ENCODE measurements at places on chromosomes 2 and 18. TPM values are rescaled to one million over a fixed set of nuclear protein-coding genes. Genes with fewer than 3 reads are reported as not detected.

Gene MEP1B
- 0.09 TPM for total RNA-seq

Gene SPP2
- not detected for total RNA-seq

- no peak overlapping the region for H3K27ac ChIP-seq
- no peaks in the 10 kb centered on the region for H3K36me3 ChIP-seq
- DNase-seq, result no peak
- peaks cover 6% of the 10 kb centered on the region for H3K27me3 ChIP-seq
These were observed 235.4 kb upstream of the FANCL start for GRCh38 chr2:58476556-58476955.

DNA sequence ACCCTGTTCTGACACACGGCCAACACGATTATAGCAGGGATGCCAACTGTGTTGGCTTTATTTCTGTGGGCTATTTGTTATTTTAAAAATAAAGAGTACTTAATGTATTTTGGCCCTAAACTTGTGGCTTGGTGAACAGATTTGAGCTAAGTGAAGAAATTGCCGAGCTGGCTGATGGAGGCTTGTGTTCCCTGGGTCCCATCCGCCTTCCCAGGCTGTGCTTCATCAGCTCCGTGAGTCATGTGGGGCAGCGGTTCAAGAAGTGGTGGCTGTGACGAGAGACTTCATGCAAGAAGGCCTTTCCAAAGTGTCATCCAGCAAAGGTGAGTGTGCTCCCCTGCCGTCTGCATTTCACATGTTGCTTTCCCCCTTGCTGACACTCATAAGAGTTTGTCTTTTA, 73.6 kb upstream of the NCK2 start:
- H3K4me3 ChIP-seq, result no peak overlapping the region
- no peaks in the 10 kb centered on the region for H3K36me3 ChIP-seq
- no peak for DNase-seq
- H3K27me3 ChIP-seq, result peaks cover 8% of the 10 kb centered on the region
- no peaks in the 10 kb centered on the region for H3K4me1 ChIP-seq

DNA sequence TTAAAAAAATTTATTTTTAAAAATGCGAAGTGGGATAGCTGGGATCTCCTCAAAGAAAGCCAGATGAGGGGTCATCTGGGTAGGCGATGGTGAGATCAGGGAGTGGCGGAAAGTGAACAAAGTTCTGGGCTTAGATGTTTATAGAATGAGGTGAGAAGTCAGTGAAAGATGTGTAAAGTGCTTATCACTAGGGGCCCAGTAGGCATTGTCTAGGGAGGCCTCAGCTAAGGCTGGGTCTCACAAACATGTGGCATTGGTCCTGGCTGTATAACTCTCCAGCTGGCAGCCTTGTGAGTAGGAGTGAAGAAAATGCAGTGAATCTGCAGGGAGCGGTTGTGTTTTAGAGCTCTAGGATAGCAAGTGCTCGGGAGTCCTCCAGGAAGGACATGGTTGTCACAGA, 10.5 kb downstream of the ACSL3 start:
- no peak for DNase-seq
- no peaks in the 10 kb centered on the region for H3K27me3 ChIP-seq
- no peak overlapping the region for H3K4me3 ChIP-seq
- H3K36me3 ChIP-seq, result no peaks in the 10 kb centered on the region

- no peak overlapping the region for H3K4me3 ChIP-seq
- DNase-seq, result no peak
- H3K4me1 ChIP-seq, result no peaks in the 10 kb centered on the region
These were observed 72.9 kb downstream of the PKP4 start for GRCh38 chr2:158529379-158530259.

- H3K4me1 ChIP-seq, result no peaks in the 10 kb centered on the region
- no peak overlapping the region for H3K27ac ChIP-seq
- no peaks in the 10 kb centered on the region for H3K27me3 ChIP-seq
These were observed 29.5 kb downstream of the GALNT14 start for GRCh38 chr2:31108561-31109286.

Measured in activated B cell treated with CpG ODN at 0.5 μM for 24 hours (primary cell).